Tibial nerve (tissue), 4 donors: ENCODE measurements at places on chromosomes 1 and 21.

GRCh38 chr1:63976006-63976405, 202.2 kb downstream of the ROR1 start:
- no peak overlapping the region for H3K27ac ChIP-seq
- H3K36me3 ChIP-seq: no peaks in the 10 kb centered on the region
- H3K27me3 ChIP-seq: no peaks in the 10 kb centered on the region
- H3K4me1 ChIP-seq: no peaks in the 10 kb centered on the region

- DNase-seq: no peak
- H3K27me3 ChIP-seq: no peaks in the 10 kb centered on the region
- no peak overlapping the region for H3K27ac ChIP-seq
Observed at GRCh38 chr1:66253330-66253921, 280.5 kb upstream of the SGIP1 start.

DNA sequence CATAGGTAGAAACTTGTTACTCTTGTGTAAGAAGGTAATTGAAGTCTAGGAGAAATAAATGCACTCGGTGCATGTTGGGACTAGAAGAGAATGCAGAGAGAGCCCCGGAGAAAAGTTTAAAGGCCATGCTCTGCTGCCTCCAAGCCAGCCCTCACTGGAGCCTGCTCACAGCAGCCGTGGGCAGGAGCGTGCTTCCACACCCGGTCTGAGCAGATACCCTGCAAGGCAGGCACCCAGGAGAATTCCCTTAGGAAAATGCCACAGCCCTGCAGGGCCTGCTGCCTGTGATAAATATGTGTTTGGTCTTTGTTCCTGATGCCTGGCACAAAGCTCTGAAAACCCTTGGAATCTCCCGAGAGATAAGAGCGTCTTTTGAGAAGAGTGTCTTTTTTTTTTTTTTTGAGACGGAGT, 22.8 kb downstream of the C2CD2 start:
- no peak overlapping the region for H3K27ac ChIP-seq
- H3K4me3 ChIP-seq: no peak overlapping the region
- H3K36me3 ChIP-seq: no peaks in the 10 kb centered on the region
- no peak for DNase-seq
- H3K4me1 ChIP-seq: peaks cover 41% of the 10 kb centered on the region

GRCh38 chr1:39214021-39214713, 9.7 kb downstream of the MACF1 start:
- no peaks in the 10 kb centered on the region for H3K27me3 ChIP-seq
- H3K4me1 ChIP-seq: peaks cover 41% of the 10 kb centered on the region
- DNase-seq: no peak
- no peaks in the 10 kb centered on the region for H3K36me3 ChIP-seq
- H3K4me3 ChIP-seq: no peak overlapping the region
